Stimulated activated CD4-positive, alpha-beta T cell treated with anti-CD3 and anti-CD28 coated beads, Interleukin-4, amount 100 ng/mL, for 4 hours (primary cell): ENCODE measurements at places on chromosomes 3 and 15.

DNA sequence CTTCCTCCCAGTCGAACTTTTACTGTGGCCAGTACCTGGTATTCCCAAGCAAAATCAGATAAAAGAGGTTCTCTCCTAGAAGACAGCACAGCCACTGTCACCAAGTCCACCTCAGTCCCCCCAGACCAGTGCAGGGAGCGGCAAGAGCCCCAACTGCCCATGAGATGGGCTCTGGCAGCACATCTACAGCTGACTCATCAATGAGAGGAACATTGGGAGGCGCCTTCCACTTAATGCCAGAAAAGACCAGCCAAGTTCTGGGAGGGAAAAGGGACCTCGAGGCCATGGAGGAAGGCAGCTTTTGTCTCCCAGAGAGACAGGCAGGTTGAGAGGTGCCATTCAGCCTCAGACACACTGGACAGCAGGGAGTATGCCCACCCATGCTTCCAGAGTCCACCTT, 28.2 kb downstream of the POC1A start:
- no peak for DNase-seq

GRCh38 chr3:176247191-176247590, 950.1 kb downstream of the TBL1XR1 start:
- DNase-seq: no peak

DNA sequence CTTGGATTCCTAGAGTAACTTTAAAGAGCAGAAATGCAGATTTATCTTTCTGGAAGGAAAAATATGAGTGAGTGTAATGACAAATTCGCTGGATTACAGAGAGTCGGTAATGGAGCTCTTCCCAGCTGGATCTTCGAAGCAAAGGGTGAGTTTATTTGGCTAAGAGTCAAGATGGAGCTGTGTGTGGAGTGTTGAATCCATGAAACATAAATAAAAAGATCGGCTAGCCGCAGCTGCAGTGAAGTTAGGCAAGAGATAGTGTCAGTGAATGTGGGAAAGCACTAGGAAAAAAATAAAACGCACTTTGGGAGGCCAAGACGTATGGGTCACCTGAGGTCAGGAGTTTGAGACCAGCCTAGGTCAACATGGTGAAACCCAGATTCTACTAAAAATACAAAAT, 10.3 kb downstream of the NAALADL2 start:
- DNase-seq: no peak

- DNase-seq: no peak
These were observed 29.6 kb downstream of the AAGAB start for GRCh38 chr15:67224889-67225288.

DNA sequence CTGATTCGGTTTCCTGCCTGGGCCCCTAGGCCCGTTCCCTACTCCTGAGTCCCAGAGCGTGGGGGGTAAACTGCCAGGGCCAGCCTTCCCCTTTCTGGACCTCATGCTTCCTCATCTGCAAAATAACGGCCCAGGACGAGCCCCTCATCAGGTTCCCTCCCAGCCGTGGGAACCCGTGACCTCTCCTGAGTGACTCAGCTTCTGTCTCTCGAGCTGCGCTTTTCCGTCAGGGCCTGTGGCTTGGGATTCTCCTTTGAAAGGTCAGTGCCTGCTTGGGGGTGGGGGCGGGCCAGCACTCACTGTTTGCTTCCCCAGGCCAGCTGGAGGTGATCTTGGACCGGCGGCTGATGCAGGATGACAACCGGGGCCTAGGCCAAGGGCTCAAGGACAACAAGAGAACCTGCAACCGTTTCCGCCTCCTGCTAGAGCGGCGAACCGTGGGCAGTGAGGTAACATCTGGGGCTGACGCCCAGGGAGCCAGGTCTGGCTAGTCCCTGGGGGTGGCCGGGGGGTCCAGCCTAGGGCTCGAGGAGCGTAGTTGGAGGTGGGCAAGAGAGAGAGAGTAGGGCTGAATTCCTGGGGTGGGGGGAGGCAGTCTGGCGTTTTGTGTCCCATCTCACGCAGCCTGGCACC, 12.8 kb downstream of the MAN2A2 start:
- DNase-seq: no peak

- DNase-seq: no peak
These were observed 7.2 kb upstream of the FBXW12 start for GRCh38 chr3:48364840-48365239.

GRCh38 chr15:55928955-55929354, 64.5 kb downstream of the NEDD4 start:
- DNase-seq: no peak

GRCh38 chr3:95289295-95289694, 1226.4 kb downstream of the NSUN3 start:
- DNase-seq: no peak

GRCh38 chr3:139586420-139587017, 47.0 kb upstream of the RBP1 start:
- DNase-seq: no peak

- peak; percentile 31 for DNase-seq
These were observed 34.5 kb downstream of the RASGRP1 start for GRCh38 chr15:38530113-38530512.
